ENCODE measurements at places on chromosomes 7 and 10. TPM values are rescaled to one million over a fixed set of nuclear protein-coding genes. Genes with fewer than 3 reads are reported as not detected.
A peak's percentile ranks its signal among the peaks of the same experiment; 100 is the strongest.

Gene HOXA7
- 5.4 TPM for total RNA-seq

- DNase-seq = no peak
- no peaks in the 10 kb centered on the region for H3K27me3 ChIP-seq
- no peaks in the 10 kb centered on the region for H3K4me1 ChIP-seq
- no peak overlapping the region for H3K27ac ChIP-seq
These were observed 939.6 kb downstream of the NRG3 start for GRCh38 chr10:82814635-82815034.

GRCh38 chr7:95549818-95550529 lies 46.3 kb downstream of the PDK4 start:
- peak; percentile 80 for DNase-seq
- peak overlapping the region; percentile 96 for H3K27ac ChIP-seq
- peaks cover 70% of the 10 kb centered on the region for H3K4me1 ChIP-seq
- no peaks in the 10 kb centered on the region for H3K27me3 ChIP-seq

GRCh38 chr10:16182144-16182543 lies 254.7 kb upstream of the PTER start:
- no peaks in the 10 kb centered on the region for H3K36me3 ChIP-seq
- no peaks in the 10 kb centered on the region for H3K4me1 ChIP-seq
- H3K27ac ChIP-seq = no peak overlapping the region
- H3K27me3 ChIP-seq = no peaks in the 10 kb centered on the region

DNA sequence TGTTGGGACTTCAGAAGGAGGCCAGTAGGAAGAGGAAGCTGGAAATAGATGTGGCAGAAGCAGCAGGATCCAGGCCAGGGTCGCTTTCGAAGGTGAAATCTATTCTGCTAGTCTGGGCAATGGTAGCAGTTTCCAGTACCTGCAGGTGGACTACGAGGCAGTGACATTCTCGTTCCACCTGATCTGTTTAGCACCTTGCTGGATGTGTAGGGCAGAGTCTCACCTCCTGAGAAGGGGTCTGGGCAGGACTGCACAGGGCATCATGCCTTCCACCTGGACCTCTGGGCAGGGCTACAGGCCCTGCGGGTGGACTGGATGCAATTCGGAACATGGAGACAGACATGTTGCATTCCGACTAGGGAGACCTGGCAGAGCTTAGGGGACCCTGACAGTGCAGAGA lies 254.8 kb upstream of the ZNF32 start:
- H3K4me1 ChIP-seq = no peaks in the 10 kb centered on the region
- H3K4me3 ChIP-seq = no peak overlapping the region
- no peaks in the 10 kb centered on the region for H3K27me3 ChIP-seq
- no peak overlapping the region for H3K27ac ChIP-seq
- H3K36me3 ChIP-seq = no peaks in the 10 kb centered on the region
- DNase-seq = no peak

DNA sequence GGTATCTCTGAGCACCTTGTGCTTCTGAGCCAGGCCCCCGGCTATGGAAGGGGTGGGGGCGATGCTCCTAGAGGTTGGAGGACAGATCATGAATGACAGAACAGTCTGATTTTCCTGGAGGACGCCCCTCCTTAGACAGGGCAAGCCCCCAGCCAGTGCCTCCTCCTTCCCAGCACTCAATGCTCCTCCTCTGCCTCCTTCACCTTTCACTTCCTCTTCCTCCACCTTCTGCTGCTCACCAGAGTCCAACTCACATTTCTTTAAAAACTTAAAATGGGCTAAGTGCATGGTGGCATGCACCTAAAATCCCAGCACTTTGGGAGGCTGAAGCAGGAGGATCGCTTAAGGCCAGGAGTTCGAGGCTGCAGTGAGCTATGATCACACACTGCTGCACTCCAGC lies 71.1 kb upstream of the CUX1 start:
- no peaks in the 10 kb centered on the region for H3K36me3 ChIP-seq
- H3K27ac ChIP-seq = no peak overlapping the region
- no peak for DNase-seq
- peaks cover 23% of the 10 kb centered on the region for H3K4me1 ChIP-seq
- H3K4me3 ChIP-seq = no peak overlapping the region

Data from stomach (tissue), 19 donors.